Sciatic nerve (tissue), 2 donors: ENCODE measurements at places on chromosomes 5 and 9.

DNA sequence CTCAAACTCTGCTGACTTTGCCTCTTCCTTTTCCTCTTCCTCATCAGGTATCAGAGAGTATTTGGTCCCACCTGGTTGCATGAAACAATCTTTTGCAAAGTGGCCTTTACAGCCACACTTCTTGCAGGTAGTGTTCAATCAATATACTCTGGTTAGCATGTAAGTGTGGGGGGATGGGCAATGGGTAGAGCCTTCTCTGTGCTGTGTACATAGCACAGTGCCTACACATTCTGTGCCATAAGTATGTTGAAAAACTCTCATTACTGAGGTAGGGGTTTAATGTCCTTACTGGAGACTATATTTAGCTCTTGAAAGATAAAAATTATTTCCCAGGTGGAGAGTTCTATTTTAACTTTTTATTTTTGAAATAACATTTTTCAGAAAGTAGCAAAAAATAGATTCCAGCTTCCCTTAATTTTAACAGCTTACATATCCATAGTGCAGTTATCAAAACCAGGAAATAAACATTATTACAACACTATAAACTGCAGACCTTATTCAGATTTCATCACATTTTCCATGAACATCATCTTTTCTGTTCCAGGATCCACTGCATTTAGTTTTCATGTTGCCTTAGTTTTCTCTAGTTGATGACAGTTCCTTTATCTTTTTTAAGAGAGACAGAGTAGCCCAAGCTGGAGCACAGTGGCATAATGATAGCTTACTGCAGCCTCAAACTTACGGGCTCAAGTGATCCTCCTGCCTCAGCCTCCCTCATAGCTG lies 15.1 kb downstream of the TTC1 start:
- DNase-seq, result no peak

DNA sequence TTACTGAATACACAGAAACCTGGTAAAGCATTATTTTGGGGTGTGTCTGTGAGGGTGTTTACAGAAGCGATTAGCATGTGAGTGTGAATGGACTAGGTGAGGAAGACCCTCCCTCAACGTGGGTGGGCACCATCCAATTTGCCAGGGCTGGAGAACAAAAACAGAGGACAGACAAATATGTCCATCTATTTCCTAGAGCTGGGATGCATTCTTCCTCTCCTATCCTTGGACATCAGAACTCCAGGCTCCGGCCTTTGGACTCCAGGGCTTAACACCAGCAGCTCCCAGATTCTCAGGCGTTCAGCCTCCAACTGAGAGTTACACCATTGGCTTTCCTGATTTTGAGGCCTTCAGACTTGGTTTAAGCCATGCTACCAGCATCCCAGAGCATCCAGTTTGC lies 65.8 kb upstream of the CHD1 start:
- DNase-seq, result no peak

- DNase-seq, result no peak
These were observed 168.0 kb upstream of the POU5F2 start for GRCh38 chr5:93909356-93909755.

GRCh38 chr9:32348106-32348695 lies 36.2 kb upstream of the ACO1 start:
- no peak for DNase-seq

GRCh38 chr5:140672455-140673186 lies 755 bp downstream of the DND1 start:
- no peak for DNase-seq

GRCh38 chr9:69500896-69501295 lies 171.3 kb downstream of the APBA1 start:
- no peak for DNase-seq

GRCh38 chr5:6338135-6338534 lies 40.2 kb downstream of the MED10 start:
- DNase-seq, result no peak
